Stimulated activated CD8-positive, alpha-beta memory T cell treated with anti-CD3 and anti-CD28 coated beads, Interleukin-15, amount 100 ng/mL, for 4 hours (primary cell): ENCODE measurements at places on chromosomes 16 and 17.

DNA sequence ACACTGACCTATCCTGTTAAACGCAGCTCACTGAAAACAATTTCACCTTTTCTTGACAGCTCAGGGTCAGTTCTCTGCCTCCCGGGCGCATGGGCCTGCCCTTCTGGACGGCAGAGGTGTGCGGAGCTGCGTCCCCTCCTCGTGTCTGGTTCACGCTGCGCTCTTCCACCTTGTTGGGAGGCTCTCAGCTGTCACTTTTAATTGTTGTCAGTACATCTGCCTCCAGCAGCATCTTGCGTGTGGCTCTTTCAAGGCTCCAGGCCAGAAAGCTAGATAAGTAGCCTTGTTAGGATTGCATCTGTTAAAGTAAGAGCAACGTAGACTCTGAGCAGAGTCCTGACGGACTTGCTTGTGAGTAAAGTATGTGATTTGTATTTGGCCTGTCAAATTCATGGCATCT lies 59.4 kb downstream of the MGAT5B start:
- DNase-seq: no peak

DNA sequence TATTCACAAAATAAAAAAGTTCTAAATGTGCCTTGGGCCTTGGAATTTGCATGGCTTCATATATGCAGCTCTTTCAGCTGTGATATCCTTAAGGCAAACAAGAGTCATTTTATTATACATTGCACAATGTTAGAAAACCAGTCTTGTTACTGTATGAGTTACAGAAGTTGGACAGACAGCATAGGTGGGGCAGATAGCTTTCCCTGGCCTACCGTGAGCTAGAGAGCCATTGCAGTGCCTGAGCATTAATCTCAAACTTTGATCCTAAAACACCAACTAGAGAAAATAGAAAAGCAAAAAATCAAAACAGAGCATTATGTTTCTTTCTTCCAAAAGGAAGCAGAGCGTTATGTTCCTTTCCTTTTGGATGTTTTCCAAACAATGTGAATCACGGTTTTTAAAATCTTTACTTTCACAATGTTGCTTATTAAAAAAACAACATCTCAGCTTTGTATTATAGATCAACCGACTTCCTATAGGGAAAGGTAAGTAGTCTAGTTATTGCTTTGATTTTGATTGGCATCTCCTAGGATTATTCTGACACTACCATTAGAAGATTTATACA lies 32.2 kb downstream of the ARHGAP44 start:
- DNase-seq: no peak

- DNase-seq: no peak
These were observed 64.1 kb upstream of the CACNG4 start for GRCh38 chr17:66900126-66901010.

- no peak for DNase-seq
These were observed 24.8 kb downstream of the ITPRIPL2 start for GRCh38 chr16:19138601-19139000.

GRCh38 chr17:488993-489757 lies 136.6 kb upstream of the RPH3AL start:
- DNase-seq: no peak

GRCh38 chr17:73693071-73693470 lies 48.8 kb upstream of the SDK2 start:
- no peak for DNase-seq
